ENCODE measurements at places on chromosomes 5 and 9.

- no peak for DNase-seq
- no peaks in the 10 kb centered on the region for H3K36me3 ChIP-seq
- no peaks in the 10 kb centered on the region for H3K27me3 ChIP-seq
- no peak overlapping the region for H3K4me3 ChIP-seq
Measured at GRCh38 chr5:37375091-37375490, 4.0 kb upstream of the WDR70 start.

- no peaks in the 10 kb centered on the region for H3K36me3 ChIP-seq
- H3K27ac ChIP-seq: no peak overlapping the region
- no peaks in the 10 kb centered on the region for H3K4me1 ChIP-seq
- no peaks in the 10 kb centered on the region for H3K27me3 ChIP-seq
- H3K4me3 ChIP-seq: no peak overlapping the region
Measured at GRCh38 chr9:4815381-4815956, 22.7 kb downstream of the RCL1 start.

GRCh38 chr5:176959051-176959450 lies 47.5 kb downstream of the UIMC1 start:
- no peak overlapping the region for H3K27ac ChIP-seq
- H3K27me3 ChIP-seq: no peaks in the 10 kb centered on the region
- no peak overlapping the region for H3K4me3 ChIP-seq
- no peaks in the 10 kb centered on the region for H3K36me3 ChIP-seq
- no peaks in the 10 kb centered on the region for H3K4me1 ChIP-seq
- no peak for DNase-seq

DNA sequence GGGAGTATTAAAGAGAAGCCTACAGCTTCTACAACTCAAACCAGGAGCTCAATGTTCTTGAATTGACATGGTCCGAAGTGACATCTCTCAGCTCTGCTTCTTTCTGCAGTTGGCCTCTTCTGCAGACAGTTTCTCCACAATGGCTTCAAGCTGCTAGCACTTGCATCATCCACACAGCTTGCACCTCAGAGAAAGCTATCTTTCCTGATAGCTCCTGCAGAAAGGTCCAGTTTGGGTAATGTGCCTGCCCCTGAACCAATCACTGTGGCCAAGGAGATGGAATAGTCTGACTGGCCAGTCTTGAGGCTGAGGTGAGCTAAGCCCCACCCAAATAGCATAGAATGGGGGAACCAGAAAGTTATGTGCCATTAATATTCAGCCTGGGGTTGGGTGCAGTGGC lies 95.8 kb upstream of the ABCA1 start:
- H3K4me3 ChIP-seq: no peak overlapping the region
- H3K27me3 ChIP-seq: no peaks in the 10 kb centered on the region
- H3K27ac ChIP-seq: no peak overlapping the region
- H3K36me3 ChIP-seq: no peaks in the 10 kb centered on the region
- DNase-seq: no peak
- H3K4me1 ChIP-seq: no peaks in the 10 kb centered on the region

GRCh38 chr5:63953217-63953616 lies 9.0 kb downstream of the HTR1A start:
- H3K4me3 ChIP-seq: no peak overlapping the region
- H3K27ac ChIP-seq: no peak overlapping the region
- no peaks in the 10 kb centered on the region for H3K36me3 ChIP-seq
- no peak for DNase-seq
- no peaks in the 10 kb centered on the region for H3K4me1 ChIP-seq
- no peaks in the 10 kb centered on the region for H3K27me3 ChIP-seq

GRCh38 chr9:83701769-83702168 lies 6.0 kb downstream of the UBQLN1 start:
- no peak overlapping the region for H3K27ac ChIP-seq
- no peaks in the 10 kb centered on the region for H3K4me1 ChIP-seq
- no peak overlapping the region for H3K4me3 ChIP-seq
- H3K27me3 ChIP-seq: no peaks in the 10 kb centered on the region

GRCh38 chr5:7882926-7883325 lies 14.0 kb downstream of the MTRR start:
- H3K27ac ChIP-seq: no peak overlapping the region
- H3K36me3 ChIP-seq: peaks cover 11% of the 10 kb centered on the region

- no peak for DNase-seq
- peaks cover 17% of the 10 kb centered on the region for H3K36me3 ChIP-seq
- no peak overlapping the region for H3K4me3 ChIP-seq
- H3K27ac ChIP-seq: no peak overlapping the region
- no peaks in the 10 kb centered on the region for H3K4me1 ChIP-seq
Measured at GRCh38 chr9:131194762-131195161, 69.4 kb downstream of the NUP214 start.

- H3K27ac ChIP-seq: no peak overlapping the region
- no peak overlapping the region for H3K4me3 ChIP-seq
- no peaks in the 10 kb centered on the region for H3K4me1 ChIP-seq
Measured at GRCh38 chr5:28226407-28226806, 1188.0 kb upstream of the CDH9 start.

DNA sequence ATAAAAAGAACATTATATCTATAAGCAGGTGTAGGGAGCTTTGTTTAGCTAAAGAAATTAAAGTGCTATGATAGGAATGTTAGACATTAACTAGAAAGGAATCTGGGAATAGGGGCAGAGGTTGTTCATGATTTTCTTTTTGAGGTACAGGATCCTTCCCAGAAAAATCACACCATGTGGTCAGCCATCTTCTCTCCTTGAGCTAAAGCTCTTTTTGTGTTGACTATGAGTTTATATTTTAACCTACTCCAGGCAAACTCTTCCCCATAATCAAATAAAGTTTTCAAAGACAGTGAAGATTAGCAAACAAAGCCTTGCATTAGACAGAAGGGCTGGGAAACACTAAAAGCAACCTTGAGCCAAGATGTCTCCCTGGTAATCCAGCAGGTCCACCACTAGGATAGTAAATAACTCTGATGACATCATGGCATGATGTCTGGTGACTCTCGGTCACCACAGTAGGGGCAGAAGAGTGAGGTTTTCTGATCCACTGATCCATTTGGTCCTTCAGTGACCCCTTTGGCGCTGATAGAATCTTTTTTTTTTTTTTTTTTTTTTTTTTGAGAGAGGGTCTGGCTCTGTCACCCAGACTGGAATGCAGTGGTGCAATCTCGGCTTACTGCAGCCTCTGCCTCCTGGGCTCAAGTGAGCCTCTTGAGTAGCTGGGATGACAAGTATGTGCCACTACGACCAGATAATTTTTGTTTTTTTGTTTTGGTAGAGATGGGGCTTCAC lies 30.6 kb upstream of the IL6ST start:
- no peak overlapping the region for H3K4me3 ChIP-seq
- H3K36me3 ChIP-seq: no peaks in the 10 kb centered on the region

DNA sequence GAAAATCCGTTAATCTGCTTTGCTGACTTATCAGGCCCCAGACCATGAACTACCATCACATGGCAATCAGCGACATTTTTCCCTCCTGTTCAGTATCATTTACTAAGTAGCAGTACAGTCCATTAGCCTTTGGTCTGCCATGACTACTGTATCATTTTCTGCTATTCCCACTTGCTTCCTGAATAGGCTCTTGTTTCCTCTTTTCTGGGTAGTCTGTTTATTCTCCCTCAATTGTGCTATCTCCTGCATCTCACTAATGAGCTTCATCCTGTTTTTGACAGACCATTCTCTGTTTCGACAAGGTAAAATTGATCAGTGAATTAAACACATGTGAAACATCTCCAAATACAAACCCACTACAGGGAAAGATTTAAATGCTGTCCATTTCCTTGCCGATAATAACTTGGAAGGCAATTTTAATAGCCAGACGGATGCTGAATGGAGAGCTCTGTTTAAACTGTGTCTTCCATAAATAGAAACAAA lies 263.5 kb upstream of the ANKRD55 start:
- H3K36me3 ChIP-seq: no peaks in the 10 kb centered on the region
- H3K27ac ChIP-seq: no peak overlapping the region
- no peaks in the 10 kb centered on the region for H3K4me1 ChIP-seq
- no peaks in the 10 kb centered on the region for H3K27me3 ChIP-seq
- no peak for DNase-seq

- no peaks in the 10 kb centered on the region for H3K27me3 ChIP-seq
- no peak for DNase-seq
- H3K4me1 ChIP-seq: no peaks in the 10 kb centered on the region
Measured at GRCh38 chr9:80259079-80259478, 687.3 kb downstream of the TLE4 start.

DNA sequence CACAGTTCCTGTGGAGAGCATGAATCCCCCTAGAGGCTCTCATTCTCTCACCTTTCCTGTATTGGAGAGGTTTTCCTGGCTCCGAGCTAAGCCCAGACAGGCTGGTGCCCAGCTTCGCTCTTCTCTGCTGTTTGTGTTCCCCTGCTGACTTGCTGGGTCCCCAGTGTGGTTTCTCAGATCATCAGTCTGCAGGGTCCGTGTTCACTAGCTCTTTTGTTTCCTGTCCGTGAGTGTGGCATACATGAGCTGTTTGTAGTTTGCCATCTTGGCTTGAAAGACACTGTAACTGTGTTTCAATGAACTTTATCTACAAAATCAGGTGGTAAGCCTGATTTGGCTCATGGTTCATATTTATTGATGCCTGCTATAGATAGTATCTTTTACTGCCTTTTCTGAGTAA lies 23.8 kb downstream of the LOX start:
- no peaks in the 10 kb centered on the region for H3K4me1 ChIP-seq
- no peak overlapping the region for H3K27ac ChIP-seq
- H3K36me3 ChIP-seq: no peaks in the 10 kb centered on the region
- H3K27me3 ChIP-seq: no peaks in the 10 kb centered on the region
- H3K4me3 ChIP-seq: no peak overlapping the region

GRCh38 chr9:87829756-87830155 lies 52.9 kb upstream of the SPATA31E1 start:
- H3K4me1 ChIP-seq: peaks cover 2% of the 10 kb centered on the region
- no peak overlapping the region for H3K27ac ChIP-seq
- H3K4me3 ChIP-seq: no peak overlapping the region
- H3K27me3 ChIP-seq: no peaks in the 10 kb centered on the region
- no peak for DNase-seq

DNA sequence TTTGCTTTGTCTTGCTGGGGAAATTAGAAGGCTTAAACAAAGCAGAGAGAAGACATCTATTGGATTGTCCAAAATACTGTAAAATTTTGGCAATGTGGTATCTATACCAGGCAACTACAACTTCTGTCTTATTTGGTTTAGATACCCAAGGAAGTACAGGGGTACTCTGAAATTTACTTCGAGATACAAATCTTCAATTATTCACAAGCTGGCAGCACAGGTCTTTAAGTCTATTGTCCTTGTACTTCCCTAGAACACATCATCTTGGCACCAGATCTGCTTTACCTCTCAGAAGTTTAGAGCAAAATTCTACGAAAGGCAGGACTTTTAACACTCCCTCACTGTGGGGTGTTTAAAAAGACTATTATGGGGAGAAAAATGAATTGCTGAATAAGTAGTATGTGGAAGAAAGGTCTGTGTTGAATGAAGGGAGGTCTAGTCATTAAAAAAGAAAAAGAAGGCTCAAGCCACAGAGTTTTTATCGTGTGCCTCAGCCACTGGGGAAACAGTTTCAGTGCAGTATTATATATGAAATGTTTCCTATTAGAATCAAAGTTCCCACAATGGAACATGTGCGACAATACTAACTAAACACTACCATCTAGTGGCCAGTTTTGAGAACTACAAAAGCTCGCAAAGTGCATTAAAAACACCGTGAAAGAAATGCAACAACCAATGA lies 93.7 kb downstream of the PDE4D start:
- H3K27me3 ChIP-seq: no peaks in the 10 kb centered on the region
- peak; percentile 25 for DNase-seq
- H3K4me1 ChIP-seq: no peaks in the 10 kb centered on the region
- H3K36me3 ChIP-seq: no peaks in the 10 kb centered on the region
- no peak overlapping the region for H3K27ac ChIP-seq
- no peak overlapping the region for H3K4me3 ChIP-seq

- no peak for DNase-seq
- peaks cover 15% of the 10 kb centered on the region for H3K27me3 ChIP-seq
- H3K27ac ChIP-seq: no peak overlapping the region
Measured at GRCh38 chr9:23824830-23825591, 1.0 kb downstream of the ELAVL2 start.

GRCh38 chr5:52694648-52695047 lies 93.1 kb upstream of the ITGA1 start:
- H3K4me1 ChIP-seq: no peaks in the 10 kb centered on the region
- DNase-seq: no peak
- H3K4me3 ChIP-seq: no peak overlapping the region
- no peak overlapping the region for H3K27ac ChIP-seq
- H3K36me3 ChIP-seq: no peaks in the 10 kb centered on the region
- no peaks in the 10 kb centered on the region for H3K27me3 ChIP-seq

DNA sequence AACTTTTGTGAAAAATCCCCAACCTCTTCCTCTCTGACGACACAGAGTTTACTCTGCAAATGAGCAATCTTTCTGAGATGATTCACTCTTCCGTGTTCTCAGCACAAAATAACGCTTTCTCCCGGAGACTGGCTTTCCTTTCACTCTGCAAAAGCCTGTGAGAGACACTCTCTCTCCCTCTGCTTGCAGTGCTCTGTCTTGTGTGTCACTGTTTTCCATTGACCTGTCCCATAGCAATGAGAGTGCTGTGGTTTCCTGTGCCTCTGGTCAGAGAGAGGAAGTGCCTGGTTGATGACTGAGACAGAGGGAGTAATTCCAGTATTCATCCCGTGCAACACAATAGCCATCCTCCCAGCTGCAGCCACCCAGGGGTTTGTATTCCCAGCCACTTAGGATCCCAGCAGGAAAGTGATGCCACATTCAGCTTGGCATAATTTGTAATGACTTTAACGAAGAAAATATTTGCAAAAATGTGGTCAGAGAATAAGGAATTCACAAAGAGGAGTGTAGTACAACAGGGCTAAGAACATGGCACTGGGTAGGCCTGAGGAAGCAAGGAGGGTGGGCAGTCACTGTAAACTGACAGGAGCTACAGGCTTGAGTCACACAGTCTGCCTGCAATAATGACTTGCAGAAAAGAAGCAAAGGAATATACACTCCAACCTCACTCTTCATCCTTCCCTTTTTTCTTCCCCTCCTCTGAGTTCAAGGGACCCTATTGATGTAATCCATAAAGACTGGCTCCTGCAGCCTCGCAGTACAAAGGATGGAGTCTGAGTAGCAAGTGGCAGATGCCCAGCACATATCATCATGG lies 463.5 kb upstream of the RGMB start:
- H3K36me3 ChIP-seq: no peaks in the 10 kb centered on the region
- peak; percentile 39 for DNase-seq
- H3K4me3 ChIP-seq: no peak overlapping the region
- no peaks in the 10 kb centered on the region for H3K27me3 ChIP-seq
- no peaks in the 10 kb centered on the region for H3K4me1 ChIP-seq

DNA sequence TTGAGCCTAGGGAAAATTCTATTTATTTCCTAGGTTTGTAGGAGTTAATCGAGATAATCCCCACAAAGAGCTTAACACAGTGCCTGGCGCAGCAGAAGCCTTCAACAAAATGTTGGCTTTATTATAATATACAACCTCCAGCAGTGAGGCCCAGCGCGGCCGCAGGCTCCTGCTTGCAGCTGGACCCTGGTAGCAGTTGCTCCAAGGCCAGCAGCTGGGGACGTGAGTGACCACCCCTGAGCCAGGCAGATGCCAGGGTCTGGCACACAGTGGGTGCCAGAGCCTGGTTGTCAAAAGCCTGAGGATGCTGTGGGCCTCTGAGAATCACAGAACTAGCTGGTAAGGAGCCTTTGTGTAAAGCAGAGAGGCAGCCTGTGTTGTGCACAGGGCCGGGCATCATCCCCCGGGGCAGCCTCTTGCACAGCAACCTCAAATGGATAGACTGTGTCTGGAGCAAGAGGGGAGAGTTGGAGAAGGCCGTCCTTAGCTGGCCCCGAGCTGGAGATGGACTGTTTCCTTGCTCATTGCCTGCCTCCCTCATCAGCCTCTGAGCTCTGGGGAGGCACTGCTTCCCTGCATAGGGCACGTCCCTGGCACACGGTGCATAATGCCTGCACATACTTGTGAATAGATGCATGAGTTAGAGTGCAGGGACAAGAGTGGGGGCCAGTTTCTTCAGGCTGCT lies 17.3 kb downstream of the CSF1R start:
- 0 out of 2 replicates have a peak, but pooled peaks cover 3% of the 10 kb centered on the region for H3K4me1 ChIP-seq
- no peaks in the 10 kb centered on the region for H3K36me3 ChIP-seq

Measured in iPS DF 6.9 (cell line).